CD4-positive, alpha-beta T cell treated with Interleukin-4 for 1 hour (primary cell): ENCODE measurements at places on chromosomes 7 and 10.

DNA sequence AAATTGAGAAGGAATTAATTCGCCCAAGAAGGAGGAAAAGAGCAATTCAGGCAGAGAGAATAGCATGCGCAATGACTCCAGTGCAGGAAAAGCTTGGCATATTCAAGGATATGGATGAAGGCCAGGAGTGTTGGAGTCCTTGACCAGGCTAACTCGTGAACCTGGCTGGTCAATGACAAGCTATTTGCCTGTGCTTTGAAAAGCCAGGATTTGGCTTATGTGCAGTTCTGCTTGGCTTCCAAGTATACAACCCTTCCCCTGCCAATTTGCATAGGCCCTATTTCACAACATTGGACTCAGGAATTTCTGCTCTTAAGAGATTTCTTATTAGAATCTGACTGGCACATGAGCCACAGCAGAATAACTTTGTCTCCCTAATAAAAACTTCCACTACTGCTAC lies 72.3 kb upstream of the SP8 start:
- no peak for DNase-seq

DNA sequence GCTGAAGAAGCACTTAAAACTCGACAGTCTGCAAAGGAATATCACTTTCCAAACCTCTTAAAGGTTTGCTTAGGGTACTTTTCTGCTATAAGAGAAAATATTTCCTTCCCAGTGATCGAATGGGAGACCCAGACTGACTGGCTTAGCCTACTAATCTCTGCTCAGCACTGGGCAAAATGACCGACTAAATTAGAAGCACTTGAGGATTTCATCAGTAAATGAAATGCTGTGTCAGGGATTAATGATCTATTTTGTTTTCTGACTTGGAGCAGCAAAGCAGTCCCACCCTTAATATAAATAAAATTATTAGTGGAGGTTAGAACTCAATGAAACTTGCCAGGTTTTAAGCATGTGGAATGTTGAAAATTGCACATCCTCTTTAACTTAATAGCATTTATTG lies 411.6 kb downstream of the NEBL start:
- DNase-seq: no peak

DNA sequence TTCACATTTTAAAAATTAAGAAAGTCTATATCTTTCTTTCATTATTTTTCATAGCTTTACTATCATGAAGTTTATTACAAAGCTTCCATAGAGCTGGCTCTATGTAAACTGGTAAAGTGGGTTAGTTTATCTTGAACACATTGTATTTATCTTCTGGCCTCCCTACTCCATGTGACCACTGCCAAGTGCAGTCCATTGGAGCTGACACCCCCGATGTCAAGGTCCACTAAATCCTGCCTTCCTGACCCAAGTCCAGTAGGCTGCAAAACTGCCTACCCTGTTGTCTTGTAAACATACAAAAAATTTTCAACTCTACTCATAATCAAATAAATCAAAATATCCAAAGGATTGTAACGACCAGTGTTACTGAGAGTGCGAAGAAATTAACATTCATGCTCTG lies 10.2 kb downstream of the DNAJC12 start:
- no peak for DNase-seq

GRCh38 chr10:128537834-128538330 lies 411.7 kb upstream of the MKI67 start:
- no peak for DNase-seq

GRCh38 chr7:1059200-1060091 lies 15.1 kb downstream of the GPR146 start:
- DNase-seq: peak; percentile 32

DNA sequence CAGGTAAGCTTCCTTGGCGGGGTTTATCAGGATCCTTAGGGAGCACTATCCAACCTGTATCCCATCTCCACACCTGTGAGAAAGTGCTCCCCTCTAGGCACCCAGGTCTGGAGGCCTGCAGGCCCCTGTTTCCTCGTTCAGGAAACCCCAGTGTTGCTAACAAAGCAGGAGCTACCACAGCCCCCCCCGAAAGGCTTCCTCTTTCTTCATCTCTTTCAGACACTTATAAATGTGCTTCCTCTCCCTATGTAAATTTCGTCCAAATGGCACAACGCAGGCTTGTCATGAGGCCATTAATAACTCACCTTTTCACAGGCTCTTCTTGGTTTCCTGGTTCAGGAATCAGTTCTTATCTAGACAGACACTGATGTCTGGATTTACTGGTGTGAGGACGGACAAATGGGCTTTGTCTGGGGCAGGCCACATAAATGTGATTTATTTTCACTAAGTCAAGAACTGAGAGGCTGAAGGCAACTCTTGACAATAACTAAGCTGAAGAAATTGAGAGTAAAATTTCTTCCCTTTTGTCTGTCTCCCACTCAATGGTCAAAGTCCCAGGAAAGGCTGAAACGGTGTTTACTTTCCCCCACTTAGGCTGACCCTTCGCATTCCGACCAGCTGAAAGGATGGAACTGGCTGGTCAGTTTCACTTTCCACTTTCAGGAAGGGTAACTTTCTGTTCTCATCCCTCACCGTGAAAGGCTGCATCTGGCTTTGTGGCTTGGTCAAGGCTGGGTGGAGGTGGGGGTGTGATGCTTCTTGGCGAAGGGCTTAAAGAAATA lies 46.8 kb downstream of the PIK3AP1 start:
- peak; percentile 72 for DNase-seq

- DNase-seq: no peak
These were observed 100.6 kb upstream of the DIP2C start for GRCh38 chr10:789831-790701.

- no peak for DNase-seq
These were observed 2.9 kb downstream of the DEPP1 start for GRCh38 chr10:44975431-44976331.

DNA sequence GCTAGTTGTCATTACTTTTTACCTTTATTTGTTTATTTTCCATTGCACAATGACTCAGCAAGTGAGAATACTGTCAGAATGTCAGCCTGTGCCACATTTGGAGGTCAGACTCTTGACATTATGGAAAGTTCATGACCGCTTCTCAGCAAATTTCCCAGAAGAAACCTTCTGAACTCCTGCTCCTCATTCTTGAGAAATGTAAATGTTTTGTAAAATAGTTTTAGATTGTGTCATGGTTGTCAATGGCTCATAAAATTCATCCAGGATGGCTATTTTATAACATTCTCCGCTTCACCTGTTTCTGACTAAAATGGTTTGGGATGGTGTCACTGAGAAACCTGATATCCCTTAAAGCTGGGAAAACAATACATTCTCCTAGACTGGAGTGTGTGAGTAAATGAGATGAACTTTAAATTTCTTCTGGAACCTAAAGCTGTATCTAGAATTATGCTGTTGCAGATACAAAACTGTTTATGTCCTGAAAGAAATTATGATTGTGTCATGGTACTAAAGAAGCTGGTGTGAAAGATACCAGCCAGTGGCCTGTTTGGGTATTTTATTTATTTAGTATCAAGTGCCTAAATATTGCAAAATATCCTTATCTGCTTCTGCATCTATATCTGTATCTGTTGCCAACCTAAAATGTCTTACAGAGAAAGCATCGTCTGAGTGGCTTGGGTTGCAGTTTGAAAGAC lies 671.7 kb downstream of the GATA3 start:
- DNase-seq: no peak

DNA sequence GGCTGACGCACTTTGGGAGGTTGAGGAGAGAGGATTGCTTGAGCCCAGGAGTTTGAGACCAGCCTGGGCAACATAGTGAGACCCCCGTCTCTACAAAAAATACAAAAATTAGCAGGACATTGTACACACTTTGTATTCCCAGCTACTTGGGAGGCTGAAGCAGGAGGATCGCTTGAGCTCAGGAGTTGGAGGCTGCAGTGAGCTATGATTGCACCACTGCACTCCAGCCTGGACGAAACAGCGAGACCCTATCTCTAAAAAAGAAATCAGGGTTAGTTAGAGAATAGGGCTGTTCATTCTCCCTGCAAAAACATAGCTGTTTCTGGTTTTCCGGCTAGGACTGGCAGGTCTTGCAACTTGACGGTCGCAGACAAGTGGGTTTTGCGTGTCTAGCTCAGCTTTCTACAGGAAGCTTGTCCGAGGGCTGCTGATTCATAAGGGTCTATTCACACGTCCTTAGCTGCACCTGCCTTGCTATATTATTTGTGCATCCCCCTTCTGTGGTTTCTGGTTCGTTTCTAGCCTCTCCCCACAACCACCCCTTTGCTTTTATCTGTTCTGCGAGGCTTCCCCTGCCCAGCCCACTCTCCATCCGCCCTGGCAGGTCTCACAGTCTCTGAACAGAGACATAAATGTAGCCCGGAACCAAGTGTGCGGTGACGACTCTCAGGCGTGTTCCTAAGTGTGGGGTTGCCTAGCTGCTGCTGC lies 10.7 kb downstream of the AMZ1 start:
- DNase-seq: peak; percentile 60

GRCh38 chr7:52146871-52147634 lies 830.4 kb upstream of the COBL start:
- no peak for DNase-seq

GRCh38 chr10:12333380-12334185 lies 15.8 kb upstream of the CAMK1D start:
- peak; percentile 82 for DNase-seq

DNA sequence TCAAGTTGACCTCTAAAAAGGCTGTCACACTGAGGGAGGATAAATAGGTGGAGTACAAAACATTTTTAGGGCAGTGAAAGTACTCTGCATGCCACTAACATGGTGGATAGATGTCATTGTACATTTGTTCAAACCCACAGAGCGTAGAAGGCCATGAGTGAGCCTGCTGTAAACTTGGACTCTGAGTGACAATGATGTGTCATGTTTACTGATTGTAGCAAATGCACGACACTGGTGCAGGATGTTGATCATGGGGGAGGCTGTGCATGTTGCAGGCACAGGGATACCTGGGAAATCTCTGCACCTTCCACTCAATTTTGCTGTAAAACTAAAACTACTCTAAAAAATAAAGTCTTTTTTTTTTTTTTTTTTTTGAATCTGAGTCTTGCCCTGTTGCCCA lies 52.5 kb upstream of the GRID1 start:
- no peak for DNase-seq
